Hematopoietic multipotent progenitor cell treated with erythropoietin and hydrocortisone succinate and interleukin-3 and kit ligand, for 4 days (in vitro differentiated cells): ENCODE measurements at places on chromosomes 4 and X.
A peak's percentile ranks its signal among the peaks of the same experiment; 100 is the strongest.

DNA sequence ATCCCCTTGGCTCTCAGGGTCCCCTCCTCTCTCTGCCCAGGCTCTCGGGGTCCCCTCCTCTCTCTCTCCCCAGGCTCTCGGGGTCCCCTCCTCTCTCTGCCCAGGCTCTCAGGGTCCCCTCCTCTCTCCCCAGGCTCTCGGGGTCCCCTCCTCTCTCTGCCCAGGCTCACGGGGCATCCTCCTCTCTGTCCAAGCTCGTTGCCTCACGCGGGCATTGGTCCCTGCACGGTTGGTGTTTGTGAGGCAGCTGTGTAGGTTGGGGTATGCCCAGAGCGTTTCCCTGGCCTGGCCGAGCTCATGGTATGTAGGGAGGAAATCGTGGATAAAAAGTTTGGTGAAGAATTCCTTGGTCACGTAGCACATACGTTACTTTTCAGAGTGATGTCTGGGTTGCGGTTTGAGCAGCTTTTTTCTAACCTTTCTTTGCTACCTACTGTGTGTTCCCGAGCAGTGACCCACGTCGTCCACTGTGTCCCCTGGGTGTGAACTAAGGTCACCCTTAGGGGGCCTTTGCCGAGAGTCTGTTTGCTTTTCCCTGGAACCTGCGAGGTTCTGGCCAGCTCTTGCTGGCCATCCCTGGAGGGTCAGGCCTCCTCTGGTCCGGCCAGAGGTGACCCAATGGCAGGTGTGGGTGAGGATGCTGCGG is 36.6 kb downstream of the PCGF3 start:
- no peak for DNase-seq

DNA sequence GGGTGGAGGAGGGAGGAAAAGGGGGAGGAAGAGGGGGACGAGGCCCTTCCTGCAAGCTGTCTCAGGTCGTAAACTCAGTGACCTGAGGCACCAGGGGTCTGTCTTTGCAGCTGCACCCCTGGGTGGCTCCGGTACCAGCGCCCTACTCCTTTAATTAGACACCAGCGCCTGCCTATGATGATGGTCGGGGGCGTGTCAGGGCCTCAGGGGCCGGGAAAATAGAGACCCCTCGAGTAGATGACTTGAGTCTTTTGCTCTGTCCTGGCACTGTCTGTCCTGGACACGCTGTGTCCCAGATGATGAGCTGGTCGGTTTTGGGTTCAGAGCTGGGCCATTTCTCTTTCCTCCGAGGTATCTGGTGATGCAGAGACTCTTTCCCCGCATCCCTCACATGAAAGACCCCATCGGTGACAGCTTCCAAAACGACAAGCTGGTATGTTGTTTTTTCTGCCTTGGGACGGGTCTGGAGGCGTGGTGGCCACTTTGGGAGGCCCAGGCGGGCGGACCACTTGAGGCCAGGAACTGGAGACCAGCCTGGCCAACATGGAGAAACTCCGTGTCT is 11.2 kb downstream of the SLC25A6 start:
- DNase-seq = peak; percentile 42

- DNase-seq = no peak
These were observed 18.5 kb downstream of the AMELX start for GRCh38 chrX:11311706-11312105.

DNA sequence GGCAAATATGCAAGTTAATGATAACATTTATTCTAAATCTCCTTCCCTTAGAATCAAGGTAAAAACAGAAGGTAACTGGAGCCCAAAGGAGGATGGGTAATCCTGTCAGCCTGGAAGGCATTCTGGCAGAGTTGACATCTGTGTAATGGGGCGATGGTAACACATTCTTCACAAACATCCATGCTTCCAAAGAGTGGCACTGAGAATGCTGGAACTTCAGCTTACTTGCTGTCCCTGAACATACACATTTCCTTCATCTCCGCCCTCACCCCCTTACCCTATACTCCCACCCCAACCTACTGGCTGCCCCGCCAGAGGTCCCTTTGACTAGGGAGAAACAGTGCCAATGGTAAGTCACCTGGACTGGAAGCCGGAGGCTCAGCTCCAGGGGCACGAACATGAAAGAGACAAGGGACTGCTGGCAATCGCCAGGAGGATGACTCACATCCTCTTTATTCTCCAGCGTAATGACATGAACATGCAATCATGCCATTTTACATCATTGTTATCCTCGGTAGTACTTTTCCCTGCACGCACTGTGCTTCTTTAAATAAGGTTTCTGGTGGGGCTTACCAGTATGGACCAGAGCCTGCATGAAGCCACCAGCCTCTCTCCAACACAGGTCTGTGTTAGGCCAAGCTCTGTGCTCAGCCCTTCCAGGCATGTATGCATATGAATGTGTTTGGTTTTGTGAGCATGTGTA is 694.2 kb upstream of the TENM3 start:
- DNase-seq = no peak
